Fibroblast of skin of back (primary cell): ENCODE measurements at places on chromosomes 2 and 18.

GRCh38 chr18:74796841-74797576 lies 199.3 kb downstream of the ZNF407 start:
- DNase-seq: peak; percentile 79

DNA sequence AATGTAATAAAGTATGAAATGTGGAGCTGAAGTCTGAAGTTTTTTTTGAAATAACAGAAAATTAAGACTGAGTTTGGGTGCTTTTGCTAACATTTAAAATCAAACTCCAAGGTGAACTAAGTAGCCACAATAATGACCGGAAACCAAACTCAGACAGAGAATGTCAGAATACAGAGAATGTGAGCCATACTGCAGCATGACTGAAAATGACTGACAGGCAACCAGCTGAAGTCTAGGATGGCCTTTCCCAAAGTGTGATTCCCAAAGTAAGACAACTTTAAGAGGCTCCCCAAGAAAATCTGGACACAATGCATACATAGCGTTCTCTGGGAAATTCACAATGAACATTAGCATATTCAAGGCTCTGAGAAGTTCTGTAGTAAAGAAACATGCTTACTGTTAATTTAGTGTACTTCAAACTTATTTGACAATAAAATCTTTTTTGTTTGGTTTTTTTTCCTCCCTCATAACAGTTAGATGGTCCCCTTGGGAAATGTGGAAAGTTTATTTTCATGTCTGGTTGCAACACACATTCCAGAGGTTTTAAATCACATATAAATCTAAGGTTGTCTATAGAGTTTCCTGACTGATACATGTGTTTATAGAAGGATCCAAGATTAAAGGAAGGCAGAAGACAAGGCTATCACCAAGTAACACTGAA lies 28.6 kb downstream of the PLA2R1 start:
- DNase-seq: peak; percentile 69

DNA sequence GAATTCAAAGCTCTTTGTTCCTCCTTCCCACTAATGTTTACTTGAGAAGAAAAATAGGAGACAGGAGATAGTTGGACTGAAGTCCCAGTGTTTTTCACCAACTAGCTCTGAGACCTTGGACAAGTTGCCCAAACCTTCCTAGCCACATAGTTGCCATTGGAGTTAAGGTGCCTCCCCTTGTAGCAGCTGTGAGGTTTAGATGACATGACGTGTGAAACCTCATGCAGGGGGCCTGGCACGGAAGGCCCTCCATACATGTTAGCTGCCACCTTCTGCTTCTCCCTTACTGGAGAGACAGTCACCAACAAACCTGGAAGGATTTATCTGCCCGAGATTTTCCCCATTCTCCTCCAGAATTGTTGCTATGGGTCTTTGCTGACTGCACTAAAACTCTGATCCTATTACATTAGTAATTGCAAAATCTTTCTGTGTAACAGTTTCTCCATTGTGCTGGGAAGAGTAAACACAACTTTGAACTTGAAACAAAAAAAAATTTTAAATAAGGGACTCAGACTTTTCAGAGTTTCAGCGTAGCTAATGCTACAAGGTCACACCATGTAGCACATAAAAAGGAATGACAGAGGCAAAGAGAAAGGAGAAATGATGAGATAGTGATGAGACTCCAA lies 23.8 kb upstream of the CABYR start:
- no peak for DNase-seq

DNA sequence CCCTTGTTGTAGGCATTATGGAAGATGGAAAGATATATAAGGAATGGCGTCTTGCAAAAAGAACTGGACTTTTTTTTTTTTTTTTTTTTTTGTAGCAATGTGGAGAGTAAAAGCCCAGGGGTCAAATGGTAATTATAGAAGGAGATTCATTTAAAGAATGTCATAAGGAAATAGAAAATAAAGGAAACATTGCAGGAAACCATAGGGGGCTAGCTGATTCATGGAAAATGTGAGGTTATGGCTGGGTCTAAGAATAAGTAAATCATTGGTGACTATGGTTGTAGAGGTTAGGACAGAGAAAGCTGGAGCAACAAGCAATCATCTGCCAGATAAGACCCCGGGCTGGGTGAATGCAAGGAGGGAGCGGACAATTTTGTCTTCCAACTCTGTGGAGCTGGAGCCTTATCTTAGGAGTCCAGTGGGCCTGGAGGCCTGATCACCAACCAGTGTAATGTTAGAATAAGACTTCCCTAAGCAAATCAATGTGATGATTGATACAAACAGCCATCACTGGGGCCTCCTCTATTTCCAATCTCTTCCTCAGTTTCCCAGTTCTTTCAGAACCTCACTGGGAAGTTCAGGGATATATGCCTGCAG lies 201.2 kb upstream of the TNP1 start:
- peak; percentile 44 for DNase-seq

DNA sequence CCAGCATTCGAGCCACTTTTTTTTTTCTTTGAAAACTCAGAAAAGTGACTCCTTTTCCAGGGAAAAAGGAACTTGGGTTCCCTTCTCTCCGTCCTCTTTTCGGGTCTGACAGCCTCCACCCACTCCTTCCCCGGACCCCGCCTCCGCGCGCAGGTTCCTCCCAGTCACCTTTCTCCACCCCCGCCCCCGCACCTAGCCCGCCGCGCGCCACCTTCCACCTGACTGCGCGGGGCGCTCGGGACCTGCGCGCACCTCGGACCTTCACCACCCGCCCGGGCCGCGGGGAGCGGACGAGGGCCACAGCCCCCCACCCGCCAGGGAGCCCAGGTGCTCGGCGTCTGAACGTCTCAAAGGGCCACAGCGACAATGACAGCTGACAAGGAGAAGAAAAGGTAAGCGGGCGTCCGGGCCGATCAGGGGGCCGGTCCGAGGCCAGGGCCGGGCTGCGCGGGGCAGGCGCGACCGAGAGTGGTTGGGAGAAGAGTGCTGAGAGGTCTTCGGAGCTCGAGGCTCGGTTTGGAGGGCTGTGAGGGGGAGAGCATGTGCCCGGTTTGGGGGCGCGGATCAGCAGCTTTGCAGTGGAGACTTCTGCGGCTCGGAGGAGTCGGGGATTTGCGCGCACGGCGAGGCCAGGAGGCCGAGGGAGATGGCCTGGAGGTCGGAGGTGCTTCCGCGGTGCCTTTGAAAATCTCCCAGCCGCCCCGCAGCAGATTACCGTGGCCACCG lies 502 bp downstream of the EPAS1 start:
- no peak for DNase-seq

DNA sequence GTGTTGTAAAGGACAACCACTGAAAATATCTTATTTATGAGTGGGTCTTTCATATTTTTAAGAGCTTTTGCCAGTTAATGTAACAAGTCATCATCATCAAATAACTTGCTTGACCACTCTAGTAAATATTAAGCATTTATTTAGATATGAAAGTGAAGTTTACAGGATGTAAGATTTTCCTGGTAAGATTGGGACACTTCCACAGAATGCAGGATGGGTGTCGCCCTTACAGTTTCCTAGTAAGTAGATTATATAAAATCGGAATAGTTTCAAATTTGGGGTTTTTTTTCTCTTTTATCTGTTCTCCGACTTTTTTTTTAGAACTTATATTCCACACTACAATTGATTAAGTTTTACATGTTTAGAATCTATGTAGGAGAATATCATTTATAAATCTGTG lies 14.8 kb upstream of the SLC40A1 start:
- DNase-seq: no peak

DNA sequence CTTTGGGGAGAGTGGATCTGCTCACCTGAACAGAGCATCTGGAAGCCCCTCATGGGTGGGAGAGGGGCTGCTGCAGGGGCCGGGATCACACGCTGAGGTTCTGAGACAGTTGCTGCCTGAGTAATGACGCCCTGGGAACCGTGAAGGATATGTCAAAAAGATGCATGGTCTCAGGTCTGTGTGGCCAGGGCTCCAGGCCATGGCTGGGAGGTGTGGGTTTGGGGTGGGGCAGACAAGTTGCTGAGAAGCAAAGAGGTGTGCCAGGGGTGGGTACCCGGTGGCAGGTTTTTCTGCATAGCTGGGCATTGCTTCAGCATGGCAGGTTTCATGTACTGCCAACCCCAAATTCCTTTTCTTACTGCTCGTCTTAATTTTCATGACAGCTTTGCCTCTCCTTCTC lies 133.5 kb downstream of the RPIA start:
- DNase-seq: no peak

- DNase-seq: no peak
Observed at GRCh38 chr18:10076502-10077030, 162.8 kb downstream of the VAPA start.

DNA sequence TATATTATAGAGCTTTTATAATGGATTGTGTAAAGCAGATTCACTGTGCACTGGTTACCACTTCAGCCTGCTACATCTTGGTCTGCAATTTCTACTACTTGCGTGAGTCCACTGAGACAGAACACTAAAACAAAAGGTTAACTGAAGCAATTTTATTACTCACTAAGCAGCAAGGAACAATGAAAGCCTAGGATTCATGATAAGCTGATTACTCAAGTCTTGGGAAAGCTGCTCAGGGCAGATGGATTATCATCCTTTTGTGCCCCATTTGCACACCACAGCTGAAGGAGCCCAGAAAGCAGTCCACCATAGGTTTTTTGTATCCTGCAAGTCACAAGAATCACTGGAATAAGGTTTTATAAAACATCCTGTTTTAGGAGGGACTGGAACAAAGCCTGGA lies 1215.2 kb upstream of the TMEFF2 start:
- no peak for DNase-seq
